ENCODE measurements at places on chromosomes 11 and 22. TPM values are rescaled to one million over a fixed set of nuclear protein-coding genes. Genes with fewer than 3 reads are reported as not detected.
A peak's percentile ranks its signal among the peaks of the same experiment; 100 is the strongest.

DNA sequence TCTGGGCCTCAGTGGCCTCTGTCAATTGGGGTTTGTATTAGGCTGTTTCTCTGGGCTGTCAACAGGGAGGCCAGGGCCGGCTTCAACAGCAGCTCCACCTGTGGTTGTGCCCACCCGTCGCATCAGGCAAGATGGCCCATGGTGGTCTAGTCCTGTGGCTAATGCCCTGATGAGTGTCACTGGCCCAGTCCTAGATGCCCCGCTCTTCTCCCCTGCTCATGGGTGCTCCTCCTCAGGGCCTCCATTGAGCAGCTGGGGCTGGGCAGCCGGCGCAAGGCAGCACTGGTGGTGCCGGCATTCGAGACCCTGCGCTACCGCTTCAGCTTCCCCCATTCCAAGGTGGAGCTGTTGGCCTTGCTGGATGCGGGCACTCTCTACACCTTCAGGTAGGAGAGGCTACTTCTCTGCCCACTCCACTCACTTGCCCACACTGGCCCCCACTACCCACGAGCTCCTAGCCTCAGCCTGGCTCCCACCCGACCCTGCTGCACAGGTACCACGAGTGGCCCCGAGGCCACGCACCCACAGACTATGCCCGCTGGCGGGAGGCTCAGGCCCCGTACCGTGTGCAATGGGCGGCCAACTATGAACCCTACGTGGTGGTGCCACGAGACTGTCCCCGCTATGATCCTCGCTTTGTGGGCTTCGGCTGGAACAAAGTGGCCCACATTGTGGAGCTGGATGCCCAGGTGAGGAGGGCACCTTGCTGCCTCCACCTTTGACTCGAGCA is 5.4 kb downstream of the LARGE2 start:
- H3K36me3 ChIP-seq: peaks cover 12% of the 10 kb centered on the region
- H3K27me3 ChIP-seq: peaks cover 30% of the 10 kb centered on the region
- H3K4me3 ChIP-seq: no peak overlapping the region
- H3K4me1 ChIP-seq: no peaks in the 10 kb centered on the region
- DNase-seq: no peak

- DNase-seq: peak; percentile 5
- no peaks in the 10 kb centered on the region for H3K27me3 ChIP-seq
- no peaks in the 10 kb centered on the region for H3K36me3 ChIP-seq
- no peak overlapping the region for H3K4me3 ChIP-seq
- peaks cover 36% of the 10 kb centered on the region for H3K4me1 ChIP-seq
- no peak overlapping the region for H3K27ac ChIP-seq
Observed at GRCh38 chr22:26891429-26891828, 234.0 kb downstream of the MIAT start.

FERMT3 gene
- 2.3 TPM for polyA plus RNA-seq

- DNase-seq: no peak
- H3K27ac ChIP-seq: no peak overlapping the region
- peaks cover 1% of the 10 kb centered on the region for H3K27me3 ChIP-seq
- no peaks in the 10 kb centered on the region for H3K4me1 ChIP-seq
- H3K36me3 ChIP-seq: no peaks in the 10 kb centered on the region
Observed at GRCh38 chr11:95242091-95242844, 11.3 kb upstream of the SESN3 start.

KIAA1671 gene
- not detected for polyA plus RNA-seq

GRCh38 chr11:61042961-61043540 is 59.2 kb upstream of the CD5 start:
- H3K4me1 ChIP-seq: no peaks in the 10 kb centered on the region
- H3K27me3 ChIP-seq: peaks cover 20% of the 10 kb centered on the region
- no peak overlapping the region for H3K4me3 ChIP-seq
- no peaks in the 10 kb centered on the region for H3K36me3 ChIP-seq
- DNase-seq: no peak
- H3K27ac ChIP-seq: no peak overlapping the region

TMEM45B gene
- not detected for polyA plus RNA-seq

OR5A1 gene
- polyA plus RNA-seq: not detected

DNA sequence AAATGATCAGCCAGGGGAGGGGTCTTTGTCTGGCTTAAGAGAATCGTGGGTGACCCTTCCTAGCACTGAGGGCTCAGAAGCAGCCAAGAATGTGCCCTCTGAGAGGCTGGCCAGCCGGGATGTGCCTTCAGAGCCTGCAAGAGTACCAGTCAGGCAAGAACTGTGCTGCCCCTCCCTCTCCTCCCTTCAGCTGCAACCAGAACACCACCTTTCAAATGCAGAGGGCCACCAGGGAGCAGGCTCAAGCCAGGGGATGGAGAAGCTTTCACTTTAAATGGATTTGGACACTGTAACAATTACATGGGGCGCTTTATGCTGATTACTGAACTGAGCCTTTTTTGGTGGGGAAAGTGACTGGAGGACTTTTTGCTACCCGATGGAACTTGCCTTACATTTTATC is 44.9 kb upstream of the TENM4 start:
- H3K27ac ChIP-seq: no peak overlapping the region
- DNase-seq: no peak
- H3K36me3 ChIP-seq: no peaks in the 10 kb centered on the region
- H3K4me1 ChIP-seq: no peaks in the 10 kb centered on the region
- H3K27me3 ChIP-seq: peaks cover 15% of the 10 kb centered on the region
- no peak overlapping the region for H3K4me3 ChIP-seq

FOSL1 gene
- 107 TPM for polyA plus RNA-seq

SOX6 gene
- 1.7 TPM for polyA plus RNA-seq

GRCh38 chr11:117855912-117856651 is 20.4 kb downstream of the FXYD6 start:
- no peak overlapping the region for H3K4me3 ChIP-seq
- H3K4me1 ChIP-seq: no peaks in the 10 kb centered on the region
- H3K27me3 ChIP-seq: peaks cover 8% of the 10 kb centered on the region
- no peak for DNase-seq

- H3K27me3 ChIP-seq: peaks cover 23% of the 10 kb centered on the region
- no peaks in the 10 kb centered on the region for H3K36me3 ChIP-seq
- no peak overlapping the region for H3K27ac ChIP-seq
Observed at GRCh38 chr11:125939081-125939521, 6.7 kb upstream of the VSIG10L2 start.

MUC5B gene
- polyA plus RNA-seq: not detected

GRCh38 chr11:115707180-115707905 is 203.1 kb upstream of the CADM1 start:
- H3K36me3 ChIP-seq: no peaks in the 10 kb centered on the region
- no peak overlapping the region for H3K27ac ChIP-seq
- no peak overlapping the region for H3K4me3 ChIP-seq

DNA sequence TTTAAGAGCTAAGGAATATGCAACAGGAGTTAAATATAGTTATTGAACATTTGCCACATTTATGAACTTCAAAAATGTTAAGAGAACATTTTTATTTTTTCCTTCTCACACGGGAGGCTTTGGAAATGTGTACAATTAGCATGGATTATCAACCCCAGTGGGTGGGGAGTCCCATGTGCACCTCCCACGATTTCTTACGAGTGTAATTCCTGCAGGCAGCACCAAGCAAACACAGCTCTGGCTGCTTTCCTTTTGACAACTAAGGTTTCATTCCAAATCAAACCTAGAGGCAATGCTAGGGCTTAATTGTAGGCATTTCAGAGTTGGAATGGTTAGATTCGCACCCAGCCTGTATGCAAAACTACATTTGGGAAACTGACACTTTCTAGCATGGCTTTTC is 460.9 kb downstream of the METTL15 start:
- no peak for DNase-seq
- no peaks in the 10 kb centered on the region for H3K36me3 ChIP-seq
- H3K4me3 ChIP-seq: no peak overlapping the region
- H3K4me1 ChIP-seq: peaks cover 5% of the 10 kb centered on the region
- no peaks in the 10 kb centered on the region for H3K27me3 ChIP-seq

DNA sequence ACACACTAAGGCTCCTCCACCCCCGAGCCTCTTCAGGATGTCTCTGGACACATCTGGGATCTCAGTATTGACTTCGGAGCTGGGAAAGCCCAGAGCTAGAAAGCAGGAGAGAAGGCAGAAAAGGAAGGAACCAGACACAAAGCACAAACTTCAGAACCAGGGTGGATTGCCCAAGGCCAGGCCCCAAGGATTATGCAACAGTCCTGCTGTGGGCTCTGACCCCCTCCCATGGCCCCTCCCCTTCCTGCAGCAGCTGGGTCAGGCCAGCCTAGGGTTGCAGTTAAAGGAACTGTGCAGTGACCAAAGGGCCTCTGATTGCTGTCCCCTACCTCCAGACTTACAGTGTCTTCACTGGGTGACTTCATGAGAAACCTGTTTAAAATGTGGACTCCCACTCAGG is 5.3 kb downstream of the KCNE3 start:
- DNase-seq: no peak
- H3K27me3 ChIP-seq: peaks cover 36% of the 10 kb centered on the region
- H3K36me3 ChIP-seq: no peaks in the 10 kb centered on the region
- peak overlapping the region; percentile 65 for H3K27ac ChIP-seq
- H3K4me1 ChIP-seq: peaks cover 4% of the 10 kb centered on the region
- H3K4me3 ChIP-seq: peak overlapping the region; percentile 18

KCNJ11 gene
- polyA plus RNA-seq: not detected

TCP11L1 gene
- polyA plus RNA-seq: 13.7 TPM

DNA sequence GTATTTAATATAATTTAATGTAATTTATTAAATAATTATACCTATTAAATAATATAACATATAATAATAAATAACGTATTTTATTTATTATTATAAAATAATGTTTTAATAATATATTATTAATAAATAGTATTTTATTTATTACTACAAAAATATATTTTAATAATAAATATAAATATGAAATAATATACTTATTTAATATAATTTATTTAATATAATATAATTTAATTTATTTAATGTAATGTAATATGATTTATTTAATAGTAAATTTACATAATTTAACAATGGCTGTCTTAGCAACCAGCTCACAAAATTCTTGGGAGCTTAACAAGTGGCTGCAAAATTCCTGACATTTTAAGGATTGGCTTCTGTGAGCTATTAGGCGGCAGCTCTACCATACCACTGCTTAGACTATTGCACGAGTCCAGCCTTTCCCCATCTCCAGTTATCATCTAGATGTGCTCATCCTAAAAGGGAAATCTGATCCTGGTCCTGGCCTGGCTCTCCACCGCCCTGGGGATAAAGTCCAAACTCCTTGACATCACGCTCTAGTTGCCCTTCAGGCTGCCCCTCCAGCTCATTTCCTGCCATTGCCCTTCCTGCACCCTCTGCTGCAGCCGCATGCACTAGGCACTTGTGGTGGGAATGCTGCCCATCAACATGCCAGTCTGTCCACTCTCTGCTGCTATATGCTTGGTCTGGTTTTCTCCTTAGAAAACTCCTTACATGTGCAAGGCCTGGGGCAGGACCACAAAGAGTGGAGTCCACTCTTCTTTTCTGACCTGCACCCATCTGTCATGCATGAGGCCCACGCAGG is 9.8 kb downstream of the MMP20 start:
- DNase-seq: no peak
- no peaks in the 10 kb centered on the region for H3K36me3 ChIP-seq
- no peaks in the 10 kb centered on the region for H3K27me3 ChIP-seq
- H3K27ac ChIP-seq: no peak overlapping the region
- H3K4me1 ChIP-seq: no peaks in the 10 kb centered on the region

DNA sequence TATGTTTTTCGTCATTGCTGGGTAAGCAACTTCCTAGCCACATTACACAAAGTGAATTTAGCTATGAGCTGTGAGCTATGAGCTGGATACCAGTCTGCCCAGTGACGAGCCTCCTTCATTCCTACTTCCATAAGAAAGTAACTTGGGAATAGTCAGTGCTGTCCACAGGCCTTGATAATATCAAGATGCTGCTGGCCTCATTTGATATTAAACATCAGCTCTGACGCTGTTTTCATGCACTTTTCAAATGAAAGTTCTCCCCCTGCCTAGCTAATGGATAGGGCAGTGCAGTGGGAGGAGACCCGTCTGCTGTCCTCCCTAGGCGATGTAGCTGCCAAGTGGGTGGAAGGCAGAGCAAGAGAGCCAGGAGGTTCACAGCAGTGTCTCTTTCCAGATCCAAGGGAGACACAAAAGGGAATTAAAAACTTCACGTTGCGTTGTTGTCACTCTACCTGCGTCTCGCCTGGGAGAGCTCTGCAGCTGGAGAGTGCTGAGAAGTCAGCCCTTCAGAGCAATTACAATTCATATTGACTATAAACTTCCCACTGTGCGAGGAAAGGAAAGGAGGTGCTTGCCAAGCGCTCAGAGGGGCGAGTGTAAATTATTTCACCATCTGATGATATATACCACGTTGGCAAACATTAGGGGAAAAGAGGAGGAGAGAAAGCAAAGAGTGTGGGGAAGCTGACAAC is 861.4 kb downstream of the NTM start:
- no peak overlapping the region for H3K4me3 ChIP-seq
- no peak for DNase-seq
- no peaks in the 10 kb centered on the region for H3K27me3 ChIP-seq
- H3K4me1 ChIP-seq: no peaks in the 10 kb centered on the region

Data from IMR-90 (cell line).